Stimulated activated effector memory CD8-positive, alpha-beta T cell treated with anti-CD3 and anti-CD28 coated beads, Interleukin-12 subunit alpha, Interleukin-12 subunit beta, amount 100 ng/mL, for 72 hours (primary cell): ENCODE measurements at places on chromosomes 13 and 19.

- no peak for DNase-seq
Measured at GRCh38 chr19:5131506-5132205, 162.7 kb downstream of the KDM4B start.

DNA sequence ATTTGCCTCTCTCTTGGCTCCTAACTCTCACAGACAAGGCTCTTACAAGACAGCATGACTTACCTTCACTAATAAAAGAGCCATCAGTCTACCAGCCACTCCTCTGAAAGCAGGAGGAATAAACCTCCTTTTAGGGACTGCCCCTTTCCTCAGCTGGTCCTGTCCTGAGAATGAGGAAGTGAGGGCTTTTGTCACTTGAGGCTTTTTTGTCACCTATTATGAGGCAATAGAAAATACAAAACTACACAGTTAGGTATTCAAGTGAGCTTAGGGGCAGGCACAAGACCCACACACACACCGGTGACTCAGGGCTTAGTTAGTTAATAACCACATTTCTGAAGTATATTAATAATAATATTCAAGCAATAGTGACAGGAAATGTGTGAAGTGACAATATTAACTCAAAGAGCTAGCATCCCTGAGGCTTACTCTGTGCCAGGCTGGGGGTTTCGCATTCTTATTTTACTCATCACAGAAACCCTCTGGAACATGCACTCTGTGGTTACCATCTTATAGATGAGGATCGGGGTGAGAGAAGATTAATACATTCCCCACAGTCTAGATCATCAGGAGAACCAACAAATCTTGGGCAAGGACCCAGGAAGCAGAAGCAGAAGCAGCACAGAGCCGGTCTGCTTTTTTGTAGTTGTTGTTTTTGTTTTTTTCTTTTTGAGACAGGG is 379.9 kb downstream of the LIG4 start:
- no peak for DNase-seq

- DNase-seq, result no peak
Measured at GRCh38 chr19:57850553-57851017, 926 bp downstream of the ZNF587 start.

GRCh38 chr19:43692877-43693276 is 22.9 kb upstream of the PLAUR start:
- no peak for DNase-seq

GRCh38 chr19:2046046-2046907 is 4.8 kb downstream of the MKNK2 start:
- no peak for DNase-seq

- no peak for DNase-seq
Measured at GRCh38 chr19:48994035-48994386, 324 bp downstream of the RUVBL2 start.

DNA sequence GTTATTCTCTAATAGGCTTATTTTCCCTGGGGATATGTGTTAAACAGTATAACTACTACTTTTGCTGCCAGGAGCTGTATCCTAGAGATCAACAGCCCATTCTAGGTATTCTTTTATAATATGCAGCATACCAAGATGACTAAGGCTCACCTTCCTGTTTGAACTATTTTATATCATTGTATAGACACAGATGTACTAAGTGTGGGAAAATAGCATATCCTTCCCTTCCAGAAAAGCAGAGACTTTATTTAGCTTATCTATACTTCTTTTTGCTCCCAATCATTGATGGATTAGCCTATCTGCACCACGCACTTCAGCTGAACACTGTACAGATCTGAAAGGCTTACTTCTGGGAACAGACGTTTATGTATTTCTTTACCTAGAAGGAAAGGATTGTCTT is 82.6 kb downstream of the MAB21L1 start:
- no peak for DNase-seq

DNA sequence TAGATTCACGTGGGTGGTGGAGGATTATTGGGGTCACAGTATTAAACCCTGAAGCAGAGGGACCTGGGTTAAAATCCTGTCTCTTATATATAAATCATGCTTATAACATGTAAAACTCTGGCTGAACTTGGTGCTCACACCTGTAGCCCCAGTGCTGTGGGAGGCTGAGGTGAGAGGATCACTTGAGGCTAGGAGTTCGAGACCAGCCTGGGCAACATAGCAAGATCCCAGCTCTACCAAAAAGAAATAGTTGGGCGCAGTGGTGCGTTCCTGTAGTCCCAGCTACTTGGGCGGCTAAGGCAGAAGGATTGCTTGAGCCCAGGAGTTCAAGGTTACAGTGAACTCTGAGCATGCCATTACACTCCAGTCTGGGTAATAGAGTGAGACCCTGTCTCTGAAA is 2.4 kb downstream of the ZNF805 start:
- no peak for DNase-seq

DNA sequence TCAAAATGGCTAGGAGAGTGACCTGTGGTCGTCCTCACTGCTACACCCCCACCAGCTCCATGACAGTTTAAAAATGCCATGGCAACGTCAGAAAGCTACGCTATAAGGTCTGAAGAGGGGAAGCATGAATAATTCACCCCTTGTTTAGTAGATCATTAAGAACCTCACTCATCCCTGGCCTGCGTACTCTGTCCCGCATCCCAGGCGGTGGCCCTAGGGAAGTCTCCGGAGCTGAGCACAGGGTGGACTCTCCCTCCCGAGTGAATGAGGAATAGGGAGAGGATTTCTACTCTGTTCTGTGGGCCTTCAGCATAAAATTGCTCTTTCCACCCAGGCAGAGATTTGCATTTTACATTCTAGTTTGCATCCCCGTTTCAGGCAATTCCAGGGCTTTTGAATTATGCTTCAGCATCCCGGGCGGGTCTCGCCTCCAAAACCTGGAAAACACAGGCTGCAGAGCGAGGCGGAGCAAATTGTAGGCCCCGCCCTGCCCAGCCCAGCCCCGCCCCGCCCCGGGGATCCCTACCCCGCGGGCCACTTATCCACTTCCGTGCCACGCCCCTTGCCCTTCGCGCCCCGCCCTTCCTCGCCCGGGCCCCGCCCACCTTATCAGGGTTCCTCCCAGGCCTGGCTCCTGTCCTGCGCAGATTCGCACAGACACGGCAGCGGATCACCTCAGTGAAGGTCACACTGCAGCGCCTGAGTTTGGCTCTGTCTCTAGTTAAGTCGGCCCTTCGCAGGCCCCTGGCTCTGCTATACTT is 7.5 kb upstream of the ZNF525 start:
- DNase-seq, result no peak

GRCh38 chr19:12882589-12882988 is 1.3 kb upstream of the DNASE2 start:
- no peak for DNase-seq

DNA sequence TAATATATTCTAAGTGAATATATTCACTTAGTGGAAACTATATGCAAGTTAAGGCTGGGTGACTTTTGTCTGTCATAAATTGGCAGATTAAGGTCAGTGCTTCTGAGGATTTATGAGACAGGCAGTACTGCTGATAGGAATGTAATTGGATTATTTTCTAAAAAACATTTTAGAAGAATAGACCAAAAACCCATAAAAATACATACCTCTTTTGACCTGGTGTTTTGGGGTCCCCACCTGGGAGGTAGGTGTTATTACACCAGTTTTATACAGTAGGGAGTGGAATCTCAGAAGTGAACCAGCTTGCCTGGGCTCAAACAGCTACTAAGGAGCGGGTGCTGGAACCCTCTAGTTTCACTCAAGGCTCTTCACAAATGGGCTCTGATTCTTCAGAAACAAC is 25.3 kb downstream of the COG3 start:
- no peak for DNase-seq

DNA sequence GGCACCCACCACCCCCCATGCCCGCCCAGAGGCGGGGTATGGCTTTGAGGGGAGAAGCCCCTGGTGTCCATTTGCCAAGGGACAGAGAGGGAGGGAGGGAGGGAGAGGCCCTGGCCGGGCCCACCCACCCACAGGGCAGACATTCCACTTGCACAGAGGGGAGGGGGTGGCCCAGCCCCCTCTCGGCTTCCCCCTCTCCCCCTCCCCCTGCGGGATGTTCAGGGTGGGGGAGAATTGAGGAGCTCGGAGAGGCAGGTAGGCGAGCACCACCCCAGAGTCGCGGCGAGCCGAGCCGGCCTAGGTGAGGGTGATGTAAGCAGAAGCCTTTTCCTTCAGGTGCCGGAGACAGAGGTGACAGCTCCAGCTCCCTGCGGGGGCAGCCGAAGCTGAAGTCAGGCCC is 12.3 kb downstream of the DPF1 start:
- DNase-seq, result no peak

DNA sequence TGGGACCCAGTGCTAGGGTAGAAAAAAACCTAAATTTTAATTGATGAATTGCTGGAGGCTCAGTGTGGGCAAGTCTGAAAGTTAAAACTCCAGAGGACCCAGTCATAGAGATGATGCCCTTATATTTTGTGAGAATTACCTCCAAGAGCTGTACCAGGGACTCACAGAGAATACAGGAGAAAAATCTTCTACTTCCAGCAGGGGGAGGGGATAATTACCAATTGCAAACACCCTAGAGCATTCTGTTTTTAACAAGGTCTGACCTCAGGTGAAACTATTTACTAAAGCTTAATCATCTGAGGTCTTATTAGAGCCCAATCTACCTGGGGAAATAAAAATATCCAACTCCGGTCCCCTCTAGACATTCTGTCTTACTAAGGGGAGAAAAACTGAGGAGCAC is 994.7 kb upstream of the MIR17HG start:
- no peak for DNase-seq

DNA sequence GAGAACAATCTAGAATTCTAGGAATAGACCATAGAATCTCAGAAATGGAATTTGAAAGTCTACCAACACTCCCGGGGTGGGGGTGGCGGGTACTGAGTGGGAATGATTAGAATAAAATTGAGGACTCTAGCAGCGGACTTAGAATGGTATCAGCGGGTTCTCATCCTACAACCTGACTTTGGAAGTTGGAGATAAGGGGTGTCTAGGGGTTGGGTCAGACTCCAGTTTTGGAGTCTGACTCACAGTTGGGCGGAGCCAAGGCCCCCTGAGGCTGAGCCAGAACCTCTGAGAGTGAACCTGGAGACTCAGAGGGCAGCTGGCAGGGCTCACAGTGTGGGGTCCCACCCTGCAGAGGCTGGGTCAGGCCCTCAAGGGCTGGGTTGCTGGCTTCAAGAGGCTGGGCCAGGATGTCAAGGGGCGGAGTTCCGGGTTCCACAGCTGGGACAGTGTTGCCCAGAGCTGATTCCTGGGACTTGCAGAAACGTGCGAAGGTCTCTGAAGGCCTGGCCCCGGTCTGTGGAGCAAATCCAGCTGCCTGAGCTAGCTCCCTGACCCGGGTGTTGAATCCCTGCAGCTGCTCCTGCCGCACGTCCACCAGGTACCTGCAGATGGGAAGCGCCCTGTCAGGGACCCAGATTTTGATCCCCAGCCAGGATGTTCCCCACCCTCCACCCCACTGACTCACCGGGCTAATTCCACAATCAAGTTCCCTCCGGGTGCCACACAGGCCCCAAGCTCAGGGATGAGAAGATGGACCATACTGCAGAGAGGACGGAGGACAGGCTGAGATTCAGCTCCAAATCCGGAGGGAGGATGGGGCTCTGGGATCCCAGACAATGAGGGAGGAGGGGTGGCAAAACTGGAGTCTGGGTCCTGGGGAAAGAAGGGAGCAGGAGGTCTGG is 1.6 kb upstream of the TNNI3 start:
- no peak for DNase-seq

- DNase-seq, result no peak
Measured at GRCh38 chr13:42394711-42395085, 122.7 kb downstream of the AKAP11 start.

DNA sequence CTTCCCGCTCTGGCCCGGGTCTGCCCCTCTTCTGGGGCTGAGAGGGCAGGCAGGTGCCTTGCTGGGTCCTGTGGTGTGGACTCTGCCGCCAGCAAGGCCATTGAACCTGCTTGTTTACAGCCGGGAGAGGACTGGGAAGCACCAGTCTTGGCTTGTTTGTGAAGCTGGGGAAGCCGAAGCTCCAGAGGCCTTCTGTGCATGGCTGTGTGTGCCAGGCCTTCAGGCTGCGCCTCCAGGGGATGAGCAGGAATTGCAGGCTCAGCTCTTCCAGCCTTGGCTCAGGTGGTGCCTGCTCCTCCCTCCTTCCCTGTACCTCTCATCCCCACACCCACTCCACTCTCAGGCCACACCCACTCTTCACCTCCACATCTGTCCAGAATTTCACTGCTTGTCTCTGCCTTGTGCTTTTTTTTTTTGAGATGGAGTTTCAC is 17.5 kb downstream of the NDUFB7 start:
- DNase-seq, result no peak

DNA sequence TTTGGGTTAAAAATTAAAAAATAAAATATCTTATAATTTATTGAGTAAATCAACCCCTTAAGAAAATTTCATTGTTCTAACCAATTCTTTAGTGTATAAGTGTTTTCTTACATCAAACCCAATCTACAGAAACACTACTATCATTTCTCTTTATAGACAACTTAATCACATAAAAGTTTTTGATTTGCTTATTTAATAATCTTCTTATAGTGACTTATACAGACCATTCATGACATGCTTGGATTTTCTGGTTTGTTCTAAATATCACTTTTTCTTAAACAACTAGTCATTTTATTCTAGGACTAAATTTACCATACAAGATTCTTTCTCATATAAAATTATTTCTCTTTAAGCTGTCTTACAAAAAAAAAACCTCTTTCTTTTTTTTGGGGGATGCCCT is 27.3 kb upstream of the ZSCAN5A start:
- DNase-seq, result no peak
